Stimulated activated CD4-positive, alpha-beta T cell treated with anti-CD3 and anti-CD28 coated beads, Interleukin-4, amount 100 ng/mL, for 48 hours (primary cell): ENCODE measurements at places on chromosomes 5 and 9.
A peak's percentile ranks its signal among the peaks of the same experiment; 100 is the strongest.

GRCh38 chr5:27479859-27480258, 441.5 kb upstream of the CDH9 start:
- no peak for DNase-seq

- DNase-seq, result no peak
These were observed 54.5 kb upstream of the GARNL3 start for GRCh38 chr9:127209948-127210640.

GRCh38 chr5:174610968-174611367, 113.4 kb upstream of the MSX2 start:
- no peak for DNase-seq

DNA sequence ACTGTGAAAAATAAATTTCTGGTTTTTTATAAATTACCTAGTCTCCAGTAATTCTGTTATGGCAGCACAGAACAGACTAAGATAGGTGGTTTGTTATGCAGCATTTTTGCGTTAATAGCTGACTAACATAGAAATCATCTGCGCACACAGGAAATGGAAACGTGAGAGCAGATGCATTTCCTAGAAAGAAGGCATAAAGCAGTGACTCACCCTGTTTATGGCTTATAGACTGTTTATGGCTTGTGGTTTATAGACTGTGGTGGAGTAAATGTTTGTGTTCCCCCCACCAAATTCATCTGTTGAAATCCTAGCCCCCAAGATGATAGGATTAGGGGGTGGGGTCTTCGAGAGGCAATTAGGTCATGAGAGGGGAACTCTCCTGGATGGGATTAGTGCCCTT, 18.3 kb upstream of the OSMR start:
- DNase-seq, result no peak

- no peak for DNase-seq
These were observed 32.0 kb upstream of the PANK3 start for GRCh38 chr5:168611165-168611564.

GRCh38 chr5:141040093-141040770, 10.9 kb upstream of the PCDHB1 start:
- no peak for DNase-seq

DNA sequence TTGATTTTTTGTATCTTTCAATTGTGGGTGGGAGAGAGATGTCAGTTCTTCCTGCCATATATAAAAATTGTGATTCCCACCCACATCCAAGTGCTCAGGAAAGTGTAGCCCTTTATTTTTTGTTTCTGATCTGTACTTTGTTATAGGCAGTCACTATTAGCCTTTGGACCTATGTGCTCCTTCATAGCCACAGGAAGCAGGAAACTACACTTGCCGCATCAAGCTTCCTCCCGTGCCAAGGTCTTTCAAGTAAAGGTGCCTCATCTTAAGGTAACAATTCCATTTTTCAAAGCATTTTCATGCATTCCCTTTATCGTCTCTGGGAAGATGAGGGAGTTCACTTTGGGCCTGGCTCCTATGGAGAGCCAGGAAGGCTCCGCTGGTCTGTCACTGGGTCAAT, 339.0 kb downstream of the DIRAS2 start:
- no peak for DNase-seq

GRCh38 chr5:179314606-179315355, 30.5 kb downstream of the ADAMTS2 start:
- DNase-seq, result no peak

DNA sequence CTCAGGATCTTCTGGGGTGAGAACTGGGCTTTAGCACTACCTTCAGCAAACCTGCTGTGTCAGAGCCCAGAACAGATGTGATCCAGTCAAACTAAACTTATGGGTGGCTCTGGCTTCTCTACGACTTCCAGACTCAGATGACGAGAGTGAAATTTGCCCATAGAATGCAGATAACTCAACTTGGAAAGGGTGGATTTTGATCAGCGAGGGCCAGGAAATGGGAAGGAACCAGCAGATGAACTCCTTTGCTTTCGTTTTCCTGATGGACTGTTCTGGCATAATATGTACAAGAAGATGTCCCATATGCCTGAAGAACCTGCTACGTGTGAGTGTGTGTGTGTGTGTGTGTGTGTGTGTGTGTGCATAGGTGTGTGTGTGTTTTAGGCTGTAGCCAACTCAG, 132.0 kb upstream of the MOCS2 start:
- DNase-seq, result no peak

DNA sequence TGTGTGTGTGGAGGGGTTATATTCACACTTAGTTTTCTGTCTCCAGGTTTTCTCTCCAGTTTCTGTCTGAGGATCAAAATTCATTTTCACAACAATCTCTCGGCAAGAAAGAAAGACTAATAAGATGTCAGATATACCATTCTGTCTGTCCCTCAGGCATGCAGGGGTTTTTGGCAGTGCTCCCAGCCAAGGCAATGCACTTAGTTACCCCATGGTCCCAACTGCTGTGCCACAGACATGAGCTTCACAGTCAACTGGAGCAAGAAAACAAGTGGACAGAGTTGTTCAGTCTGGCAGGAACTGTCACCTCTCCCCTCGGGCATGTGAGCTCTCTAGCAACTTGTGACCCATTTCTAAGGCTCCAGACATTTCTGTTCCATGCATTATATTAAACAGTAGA, 101.7 kb upstream of the LHFPL2 start:
- no peak for DNase-seq

DNA sequence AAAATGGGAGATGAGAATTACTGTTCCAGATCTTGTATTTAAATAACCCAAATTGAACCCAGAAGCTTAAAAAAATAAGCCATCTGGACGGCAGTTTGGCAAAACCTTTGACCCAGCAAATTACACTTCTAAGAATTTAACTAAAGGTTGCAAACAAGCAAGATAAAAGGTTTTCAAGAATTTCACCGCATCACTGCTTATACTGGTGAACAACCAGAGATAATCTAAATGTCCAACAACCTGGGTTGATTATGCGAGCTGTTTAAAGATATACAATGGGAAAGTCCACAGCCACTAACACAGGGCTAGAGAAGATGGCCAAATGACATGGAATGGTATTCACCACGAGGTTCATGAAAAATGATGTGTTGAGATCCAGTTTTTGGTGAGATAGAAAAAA, 149.3 kb downstream of the GNAQ start:
- no peak for DNase-seq

- DNase-seq, result no peak
These were observed 14.3 kb upstream of the ANXA1 start for GRCh38 chr9:73137286-73137899.

DNA sequence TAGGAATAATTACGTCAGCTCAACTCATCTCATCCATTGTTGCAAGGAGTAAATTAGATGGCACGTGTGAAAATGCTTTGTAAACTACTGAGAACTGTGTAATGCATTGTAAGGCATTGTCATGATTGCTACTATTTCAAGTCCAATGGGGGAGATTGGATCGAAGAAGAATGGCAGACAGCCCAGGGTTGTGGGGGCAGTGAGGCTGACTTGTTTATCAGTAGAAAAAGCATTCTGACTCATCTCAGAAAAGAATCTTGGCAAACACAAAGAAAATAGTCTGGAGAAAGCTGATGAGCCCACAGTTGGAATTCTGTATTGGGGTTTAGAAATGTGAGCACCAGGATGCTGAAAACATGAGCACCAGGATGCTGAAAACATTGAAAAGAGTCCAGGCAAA, 28.0 kb upstream of the DAP start:
- DNase-seq, result no peak

DNA sequence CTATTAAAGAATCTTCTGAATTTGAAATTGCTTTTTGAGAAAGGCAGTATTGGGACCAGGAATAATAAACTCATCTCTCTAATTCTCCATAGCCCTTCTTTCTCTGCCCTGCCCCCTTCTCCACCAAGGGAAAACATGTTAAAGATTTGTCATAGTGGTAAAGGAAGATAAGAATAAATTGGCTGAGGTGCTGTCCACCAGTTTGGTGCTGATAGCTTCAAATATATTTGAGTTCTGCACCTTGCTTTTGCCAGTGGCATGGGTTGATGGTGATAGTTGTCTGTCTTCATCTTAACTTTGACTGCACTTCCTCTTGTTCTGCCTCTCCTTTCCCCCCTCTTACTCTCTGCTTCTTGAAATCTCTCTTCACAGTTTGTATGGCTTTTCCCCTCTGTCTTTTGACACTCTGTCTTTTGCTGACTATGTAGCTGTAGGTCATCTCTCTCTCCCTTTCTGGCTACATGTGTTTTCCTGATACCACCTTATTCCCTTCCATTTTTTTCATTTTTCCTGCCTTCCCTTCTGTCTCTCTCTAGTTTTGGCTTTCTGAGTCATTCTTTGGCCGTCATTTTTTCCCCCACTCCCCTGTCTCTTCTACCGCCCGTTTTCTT, 56.6 kb downstream of the NDUFS4 start:
- no peak for DNase-seq

GRCh38 chr9:85741095-85741874, 469 bp downstream of the AGTPBP1 start:
- peak; percentile 37 for DNase-seq

GRCh38 chr9:108666240-108666784, 189.5 kb downstream of the ACTL7B start:
- DNase-seq, result no peak

GRCh38 chr9:128408963-128409431, 11.7 kb upstream of the CERCAM start:
- DNase-seq, result no peak

DNA sequence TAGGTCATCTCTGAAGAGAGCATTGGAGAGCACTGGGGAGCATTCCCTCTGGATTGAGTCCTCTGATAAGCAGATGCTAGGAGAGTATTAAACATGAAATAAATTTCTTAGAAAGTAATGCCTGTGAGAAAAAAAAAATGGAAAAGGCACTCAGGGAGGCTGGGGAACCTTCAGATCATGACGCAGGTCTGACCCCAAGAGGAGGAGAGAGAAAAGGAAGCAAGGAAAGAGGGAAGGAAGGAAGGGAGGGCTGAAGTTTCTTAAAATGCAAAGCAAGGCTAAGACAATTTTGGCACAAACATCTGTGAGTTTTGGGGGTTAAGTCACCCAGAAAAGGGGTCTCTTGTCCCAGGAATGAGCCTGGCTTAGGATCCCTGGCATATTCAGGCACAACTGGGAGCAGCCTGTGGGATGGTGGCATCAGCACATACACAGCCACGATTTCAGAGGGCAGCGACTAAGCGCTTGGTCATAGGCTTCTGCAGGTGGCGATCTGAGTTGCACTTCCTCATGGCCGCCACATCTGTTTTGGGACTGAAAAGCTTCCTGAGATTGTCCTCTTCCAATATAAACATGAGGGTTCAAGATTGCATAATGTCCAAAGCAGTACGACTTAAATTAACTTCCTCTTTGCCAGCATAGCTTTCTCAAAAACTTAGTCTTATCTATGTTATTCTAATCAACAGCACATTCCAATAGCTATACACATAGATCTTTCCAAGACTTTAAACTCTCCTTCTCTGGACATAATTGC, 692.7 kb downstream of the DNAH5 start:
- no peak for DNase-seq

DNA sequence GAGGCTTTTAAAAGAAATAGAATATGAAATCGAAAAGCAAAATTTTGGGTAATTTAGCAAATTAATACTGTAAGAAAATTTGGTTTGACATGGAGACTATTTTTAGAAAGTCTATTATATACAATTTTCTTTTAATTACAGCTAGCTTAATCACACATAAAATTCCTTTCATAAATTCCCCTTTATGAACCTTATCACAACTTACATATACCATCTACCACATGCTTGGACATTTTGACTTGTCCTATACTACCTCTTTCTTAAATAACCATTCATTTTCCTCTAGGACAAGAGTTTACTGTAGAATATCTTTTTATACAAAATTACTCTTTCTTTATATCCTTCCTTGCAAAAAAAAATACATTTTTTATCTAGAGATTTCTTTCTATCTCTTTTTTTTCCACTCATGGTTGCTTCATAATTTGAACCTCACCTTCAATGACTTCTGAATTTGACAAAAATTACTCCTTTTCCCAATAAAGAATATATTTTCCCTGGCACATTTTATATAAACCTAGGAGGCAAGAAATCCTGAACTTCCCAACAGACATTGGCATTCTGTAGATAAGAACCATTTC, 34.0 kb upstream of the SYK start:
- DNase-seq, result no peak

DNA sequence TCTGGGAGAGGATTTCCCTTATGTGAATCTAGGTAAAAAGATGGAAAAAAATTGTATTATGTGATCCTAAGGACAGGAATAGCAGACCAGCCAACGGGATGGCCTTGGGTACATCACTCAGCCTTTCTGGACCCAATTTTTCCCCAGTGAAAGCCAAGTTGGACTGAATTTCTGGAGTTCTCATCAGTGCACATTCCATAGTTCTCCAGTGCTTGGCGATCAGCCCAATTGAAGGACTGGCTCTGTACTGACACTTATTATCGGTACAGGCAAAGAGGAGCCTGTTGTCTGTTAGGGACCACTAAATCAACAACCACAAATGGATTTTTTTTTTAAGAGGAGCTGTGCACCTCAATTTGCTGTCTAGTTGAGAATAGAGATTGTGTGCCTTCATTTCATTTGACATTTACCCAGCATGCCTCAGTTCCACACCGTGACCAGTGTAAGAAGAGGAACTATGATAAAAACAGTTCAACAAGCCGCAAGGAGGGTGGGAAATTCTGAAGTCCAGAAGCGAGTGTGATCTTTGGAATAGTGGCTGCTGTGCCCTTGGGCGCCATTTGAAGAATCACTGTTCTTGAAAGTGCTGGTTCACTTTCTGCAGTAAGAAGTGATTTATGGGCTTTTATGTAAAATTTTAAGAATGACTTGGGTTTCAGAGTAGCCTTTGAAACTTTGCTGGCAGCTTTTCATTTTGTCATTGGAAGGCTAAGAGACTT, 8.0 kb downstream of the ARL10 start:
- no peak for DNase-seq

- no peak for DNase-seq
These were observed 74.1 kb downstream of the GALNT10 start for GRCh38 chr5:154264549-154265196.

DNA sequence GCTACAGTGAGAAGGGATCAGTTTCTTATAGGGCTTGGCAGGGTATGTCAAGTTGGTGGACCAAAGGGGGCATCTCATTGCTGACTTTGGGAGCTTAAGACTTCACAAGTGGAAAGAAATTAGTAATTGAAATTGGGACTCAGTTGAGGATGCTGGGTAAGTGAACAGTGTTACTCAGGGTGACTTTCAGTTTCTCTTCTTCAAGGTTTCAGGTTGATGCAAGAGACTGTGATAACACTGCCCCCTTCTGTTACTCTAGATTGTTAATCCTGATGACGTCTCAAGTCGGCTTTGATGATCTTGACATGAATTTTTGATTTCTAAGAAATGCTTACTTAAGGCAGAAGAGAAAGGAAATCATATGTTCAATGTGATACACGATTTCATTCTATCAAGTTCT, 21.3 kb downstream of the KCTD16 start:
- no peak for DNase-seq
